ENCODE measurements at places on chromosomes 5 and 9.

DNA sequence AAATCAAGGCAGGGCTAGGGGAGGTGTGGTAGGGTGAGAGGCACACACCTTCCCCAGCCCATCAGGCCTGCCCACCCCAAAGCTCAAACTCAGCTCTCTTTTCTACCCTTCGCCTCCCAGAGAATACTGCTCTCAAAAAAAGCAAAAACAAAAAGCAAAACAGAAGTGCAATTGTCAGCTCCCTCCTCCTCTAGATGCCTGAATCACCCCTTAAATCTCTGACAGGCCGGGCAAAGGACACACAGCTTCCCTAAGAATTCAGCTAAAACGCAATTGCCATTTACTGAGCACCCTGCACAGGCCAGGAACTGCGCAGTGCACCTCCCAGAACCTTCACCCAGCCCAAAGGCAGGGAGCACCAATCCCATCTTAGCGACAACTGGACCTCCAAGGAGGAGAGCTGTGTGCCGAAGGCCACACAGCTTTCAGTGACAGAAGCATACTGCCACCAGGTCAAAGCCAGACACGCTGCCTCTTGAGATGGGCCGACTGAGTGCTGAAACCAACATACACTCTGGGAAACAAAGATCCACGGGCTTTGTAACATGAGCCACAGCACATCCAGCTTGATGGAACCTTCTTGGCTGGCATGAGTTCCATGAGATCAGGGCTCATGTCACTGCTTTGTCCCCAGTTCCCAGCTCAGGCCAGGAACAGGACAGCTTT lies 53.4 kb upstream of the STXBP1 start:
- DNase-seq, result no peak

DNA sequence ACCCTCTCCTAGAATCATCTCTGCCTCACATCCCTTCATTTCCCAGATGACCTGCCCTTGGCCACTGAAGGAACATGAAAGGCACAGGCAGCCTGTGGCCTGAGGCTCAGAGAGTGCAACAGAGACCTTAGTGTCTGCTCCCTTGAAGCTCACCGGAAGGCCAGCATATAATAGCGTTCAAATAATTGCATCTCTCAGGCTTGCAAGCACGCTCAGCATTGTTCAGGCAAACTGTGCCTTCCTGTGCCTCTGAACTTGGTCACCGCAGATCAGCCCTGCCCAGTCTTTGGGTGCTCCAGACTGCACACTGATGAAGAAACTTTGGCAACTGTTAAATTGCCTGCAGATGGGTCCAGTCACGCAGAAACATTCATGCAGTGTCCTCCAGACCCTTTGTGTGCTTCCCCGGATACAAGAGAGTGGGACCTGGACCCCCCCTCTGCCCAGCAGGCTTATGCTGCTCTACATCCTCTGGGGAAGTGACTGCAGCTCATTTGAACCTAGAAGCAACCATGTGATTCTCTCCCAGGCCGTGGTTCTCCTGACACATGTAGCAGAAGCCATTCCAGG lies 216.0 kb upstream of the ANKRD55 start:
- DNase-seq, result no peak

- peak; percentile 37 for DNase-seq
Measured at GRCh38 chr5:115180165-115180709, 10.5 kb upstream of the TRIM36 start.

- DNase-seq, result no peak
Measured at GRCh38 chr9:21835121-21835520, 32.7 kb downstream of the MTAP start.

GRCh38 chr9:136147890-136148714 lies 29.4 kb upstream of the TMEM250 start:
- no peak for DNase-seq

DNA sequence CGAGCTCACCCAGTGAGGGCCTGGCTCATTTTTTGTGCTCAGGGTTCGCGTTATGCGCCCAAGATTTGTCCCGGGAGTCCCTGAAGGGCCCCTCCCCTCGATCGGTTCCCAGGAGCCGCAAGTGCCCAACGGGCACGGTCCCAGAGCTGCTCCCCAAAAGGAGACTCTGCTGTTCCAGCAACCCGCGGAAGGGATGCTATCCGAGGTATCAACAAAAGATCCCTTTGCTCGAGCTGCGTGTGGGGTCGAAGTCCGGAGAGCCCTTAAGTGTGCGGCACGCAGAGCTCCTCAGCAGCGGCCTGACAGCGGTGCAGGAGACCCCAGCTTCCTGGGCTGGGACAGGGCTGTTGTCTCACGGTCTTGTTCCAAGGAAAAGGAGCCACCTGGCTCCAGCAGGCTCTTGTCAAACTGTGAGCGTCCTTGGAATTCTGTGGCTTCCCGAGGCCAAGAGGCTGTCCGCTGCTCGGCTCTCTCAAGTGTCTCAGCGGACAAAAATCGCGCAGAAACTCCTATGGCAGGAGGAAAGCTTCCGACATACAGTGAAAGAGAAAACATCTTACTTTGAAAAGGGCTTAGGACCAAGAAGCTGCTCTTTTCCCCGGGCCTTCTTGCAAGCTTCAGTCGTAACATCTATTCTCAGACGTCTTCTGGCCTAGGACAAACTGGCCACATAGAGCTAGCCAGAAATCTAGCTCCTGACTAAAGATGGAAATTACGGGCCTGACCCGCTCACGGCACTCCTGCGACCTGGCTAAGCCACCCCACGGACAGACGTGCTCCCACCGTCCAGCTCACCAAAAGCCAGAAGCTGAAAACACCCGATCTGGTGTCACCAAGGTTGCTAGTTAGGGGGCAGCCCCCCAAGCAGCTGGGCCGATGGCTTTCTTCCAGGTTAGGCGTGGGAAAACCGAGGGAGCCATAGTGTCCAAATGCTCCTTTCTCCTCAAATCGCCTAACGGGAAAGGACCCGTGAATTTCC lies 2.6 kb upstream of the FOXB2 start:
- DNase-seq, result no peak

DNA sequence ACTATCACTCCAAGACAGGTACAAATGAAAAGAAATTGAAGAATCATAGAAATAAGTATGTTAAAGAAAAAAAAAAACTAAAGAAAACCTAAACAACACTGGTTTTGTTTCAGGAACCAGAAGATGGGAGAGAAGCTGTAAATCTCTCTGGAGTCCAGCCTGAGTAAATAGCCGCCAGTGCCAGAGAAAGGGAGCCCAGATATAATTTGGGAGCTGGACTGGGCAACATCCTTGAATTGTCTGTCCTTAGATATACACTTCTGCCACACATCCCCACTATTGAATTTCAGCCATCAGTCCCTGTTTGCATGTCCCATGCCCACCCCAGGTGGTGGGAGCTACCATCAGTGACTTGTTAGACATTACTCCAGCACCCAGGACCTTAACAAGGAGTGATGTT lies 979.6 kb downstream of the DTWD2 start:
- no peak for DNase-seq

GRCh38 chr5:74865256-74865803 lies 857 bp downstream of the FAM169A start:
- DNase-seq, result no peak

GRCh38 chr5:55066277-55066676 lies 36.2 kb upstream of the GZMA start:
- DNase-seq, result no peak

DNA sequence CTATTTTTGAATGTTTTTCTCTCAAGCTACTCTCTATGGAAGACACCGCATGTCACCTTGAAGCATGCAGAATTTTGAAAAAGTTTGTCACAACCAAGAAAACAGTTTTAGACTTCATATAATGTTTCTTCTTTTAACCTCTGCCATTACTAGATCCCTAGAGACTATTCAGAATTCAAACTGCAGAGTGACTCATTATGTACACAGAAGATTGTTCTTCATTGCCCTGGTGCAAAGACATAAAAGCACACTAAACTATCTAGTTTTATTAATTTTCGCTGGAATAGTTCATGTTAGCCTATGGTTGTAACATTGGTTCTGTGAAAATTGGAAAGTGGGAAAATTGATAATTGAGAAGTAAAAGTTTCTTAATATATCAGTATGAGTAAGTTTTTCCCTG lies 18.4 kb downstream of the F2RL2 start:
- DNase-seq, result no peak

DNA sequence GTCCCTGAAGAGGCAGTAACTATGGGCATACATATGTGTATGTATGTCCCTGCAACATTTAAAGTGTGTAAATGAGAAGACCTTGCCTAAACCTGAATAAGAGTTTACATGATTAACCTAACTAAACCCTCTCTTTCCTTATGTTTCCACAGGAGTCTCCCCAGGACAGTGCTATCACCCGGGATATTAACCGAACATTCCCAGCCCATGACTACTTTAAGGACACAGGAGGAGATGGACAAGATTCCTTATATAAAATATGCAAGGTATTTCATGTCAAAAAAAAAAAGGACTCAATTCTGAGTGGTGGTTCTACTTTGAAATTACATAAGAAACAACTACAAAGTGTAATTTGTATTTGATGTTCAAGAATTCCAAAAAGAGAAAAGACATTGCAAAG lies 31.7 kb downstream of the GPR21 start:
- DNase-seq, result no peak

DNA sequence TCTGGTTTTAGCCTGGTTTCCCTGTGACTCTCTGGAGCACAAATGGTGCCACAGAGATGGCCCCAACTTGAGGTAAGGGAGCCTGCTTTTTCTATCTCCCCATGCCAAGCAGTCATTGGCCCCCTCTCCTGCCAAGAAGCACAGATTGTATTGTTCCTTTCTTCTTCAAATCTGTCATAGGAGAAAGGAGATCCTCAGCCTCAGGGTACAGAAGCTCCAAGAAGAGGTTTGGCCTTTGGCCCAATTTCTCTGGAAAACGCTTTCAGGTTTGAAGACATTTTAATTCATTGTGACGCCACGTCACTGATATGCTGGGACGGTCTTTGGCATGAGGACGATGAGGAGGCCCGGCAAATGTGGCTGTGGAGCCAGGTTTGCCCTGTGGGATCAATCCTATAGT lies 29.2 kb upstream of the PANK3 start:
- no peak for DNase-seq

GRCh38 chr9:133286523-133286922 lies 11.5 kb upstream of the ABO start:
- DNase-seq, result no peak

GRCh38 chr9:69599232-69599971 lies 72.8 kb downstream of the APBA1 start:
- DNase-seq, result no peak

Measured in GM06990 (cell line).